Transverse colon (tissue), 4 donors: ENCODE measurements at places on chromosomes 2 and 18.

- no peaks in the 10 kb centered on the region for H3K27me3 ChIP-seq
- H3K27ac ChIP-seq: no peak overlapping the region
- H3K4me3 ChIP-seq: no peak overlapping the region
- no peaks in the 10 kb centered on the region for H3K4me1 ChIP-seq
- no peak for DNase-seq
These were observed 297.9 kb upstream of the MMADHC start for GRCh38 chr2:149885468-149885867.

DNA sequence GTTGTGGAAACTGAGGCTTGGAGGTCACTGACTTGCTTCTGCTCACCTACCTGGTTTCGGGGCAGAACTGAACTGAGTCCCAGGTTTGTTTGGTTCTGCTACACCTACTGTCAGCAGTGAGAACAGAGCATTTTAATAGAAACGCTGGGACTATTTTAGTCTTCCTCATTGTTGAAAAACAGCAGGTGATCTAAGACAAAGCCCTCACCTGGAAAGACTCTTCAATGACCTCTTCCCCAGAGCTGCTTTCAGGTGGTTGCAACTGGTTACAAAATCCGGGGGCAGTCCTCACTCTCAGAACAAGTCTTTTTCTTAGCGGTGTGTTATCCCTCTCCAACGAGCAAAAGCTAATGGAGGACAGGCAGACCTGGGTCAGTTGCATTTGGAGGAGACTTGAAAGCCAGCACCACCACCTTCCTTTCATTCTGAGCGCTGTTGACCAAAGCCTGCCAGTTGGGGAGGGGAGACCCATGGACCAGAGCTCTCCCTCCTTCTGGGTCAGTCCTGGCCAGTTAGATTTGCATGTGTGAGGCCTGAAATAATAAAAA lies 217.0 kb downstream of the NCK2 start:
- no peaks in the 10 kb centered on the region for H3K27me3 ChIP-seq
- DNase-seq: no peak
- no peak overlapping the region for H3K27ac ChIP-seq

- H3K27me3 ChIP-seq: no peaks in the 10 kb centered on the region
- no peak for DNase-seq
- H3K4me3 ChIP-seq: no peak overlapping the region
These were observed 10.0 kb downstream of the FAP start for GRCh38 chr2:162233197-162233596.

DNA sequence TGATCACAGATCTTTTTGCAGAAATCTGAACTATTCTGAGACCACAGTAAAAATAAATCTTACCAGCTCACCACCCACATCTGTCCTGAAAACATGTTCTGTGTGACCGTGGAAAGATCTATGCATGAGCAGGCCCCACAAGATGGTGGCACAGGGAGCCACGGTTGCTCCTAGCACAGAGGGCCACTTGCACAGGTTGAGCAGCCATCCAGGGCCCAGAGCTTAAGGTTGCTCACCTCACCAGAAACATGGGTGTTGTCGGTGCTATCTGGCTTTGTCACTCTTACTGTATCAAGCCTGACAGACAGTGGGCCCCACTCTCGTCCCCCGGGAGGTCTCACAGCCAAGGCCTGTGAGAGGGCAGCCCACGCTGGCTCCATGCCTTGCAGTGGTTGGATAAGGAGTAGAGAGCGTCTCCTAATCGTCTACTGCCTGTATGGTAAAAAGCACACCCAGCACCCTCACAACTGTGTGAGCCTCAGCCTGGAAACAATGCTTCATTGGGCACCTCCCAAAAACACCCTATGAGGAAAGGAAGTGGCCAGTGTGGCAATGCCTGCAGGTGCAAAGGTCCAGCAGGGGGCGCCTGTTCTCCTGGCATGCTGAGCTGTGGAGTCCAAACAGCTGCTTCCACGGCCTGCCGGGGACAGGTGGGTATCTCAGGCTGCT lies 19.6 kb downstream of the TUBB6 start:
- H3K27ac ChIP-seq: no peak overlapping the region
- no peak overlapping the region for H3K4me3 ChIP-seq
- no peaks in the 10 kb centered on the region for H3K4me1 ChIP-seq
